ENCODE measurements at places on chromosomes 3 and 15.

GRCh38 chr15:71440489-71441110 is 325.3 kb downstream of the THSD4 start:
- no peak for DNase-seq

GRCh38 chr3:124700880-124701684 is 29.2 kb upstream of the UMPS start:
- no peak for DNase-seq

DNA sequence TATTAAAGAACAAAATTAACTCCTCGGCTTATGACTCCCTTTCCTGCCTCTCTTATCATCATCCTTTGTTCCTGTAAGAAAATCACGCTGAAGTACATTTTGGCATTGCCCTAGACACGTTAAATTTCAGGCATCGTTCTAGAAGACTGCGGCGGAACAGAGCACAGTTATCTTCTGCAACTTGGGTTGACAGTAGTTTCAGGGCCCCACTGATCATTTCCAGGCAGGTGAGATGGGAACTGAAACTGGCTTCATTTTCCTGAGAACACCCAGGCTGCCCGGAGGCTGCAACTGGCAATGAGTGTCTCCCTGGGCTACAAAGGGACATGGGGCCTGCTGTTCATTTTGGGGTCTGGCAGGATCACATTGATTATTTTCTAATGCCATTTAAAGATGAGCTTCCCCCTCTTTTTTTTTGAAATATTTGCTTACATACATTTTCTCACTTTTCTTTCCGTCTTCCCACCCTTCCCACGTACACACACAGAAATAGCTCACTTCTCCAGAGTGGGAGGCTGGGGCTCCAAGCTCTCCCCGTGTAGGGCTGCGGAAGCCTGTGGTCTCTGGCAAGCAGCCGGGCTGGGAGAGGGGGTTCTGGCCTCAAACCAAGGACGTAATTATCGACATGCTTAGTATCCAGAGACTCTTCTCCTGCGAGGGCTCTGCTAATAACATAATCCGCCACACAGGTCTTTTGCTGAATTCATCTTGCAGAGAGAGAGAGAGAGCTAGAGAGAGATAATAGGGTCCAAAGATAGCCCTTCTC is 267.4 kb downstream of the ABHD5 start:
- DNase-seq, result no peak

DNA sequence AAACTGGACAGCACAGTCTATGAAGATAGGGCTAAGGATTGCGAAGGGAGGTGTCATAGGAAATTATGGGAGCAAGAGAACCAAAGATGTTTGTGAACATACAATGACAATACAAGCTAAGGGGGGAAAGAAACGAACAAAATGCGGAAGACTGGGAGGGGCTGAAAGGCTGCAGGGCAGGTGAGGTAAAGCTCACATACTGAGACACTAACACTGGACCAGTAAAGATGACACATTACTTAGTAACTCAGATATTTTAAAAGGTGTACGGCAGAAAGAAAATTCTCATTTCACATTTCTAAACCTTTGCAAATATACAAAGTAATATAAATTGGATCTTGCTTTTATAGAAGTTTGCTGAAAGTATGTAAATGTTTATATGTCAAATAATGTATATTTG is 10.1 kb downstream of the CLDND1 start:
- no peak for DNase-seq

GRCh38 chr3:115930168-115930567 is 306.9 kb downstream of the GAP43 start:
- DNase-seq, result no peak

GRCh38 chr15:61974759-61975158 is 85.5 kb downstream of the VPS13C start:
- DNase-seq, result no peak

GRCh38 chr3:14605067-14605466 is 46.5 kb upstream of the CCDC174 start:
- DNase-seq, result no peak

DNA sequence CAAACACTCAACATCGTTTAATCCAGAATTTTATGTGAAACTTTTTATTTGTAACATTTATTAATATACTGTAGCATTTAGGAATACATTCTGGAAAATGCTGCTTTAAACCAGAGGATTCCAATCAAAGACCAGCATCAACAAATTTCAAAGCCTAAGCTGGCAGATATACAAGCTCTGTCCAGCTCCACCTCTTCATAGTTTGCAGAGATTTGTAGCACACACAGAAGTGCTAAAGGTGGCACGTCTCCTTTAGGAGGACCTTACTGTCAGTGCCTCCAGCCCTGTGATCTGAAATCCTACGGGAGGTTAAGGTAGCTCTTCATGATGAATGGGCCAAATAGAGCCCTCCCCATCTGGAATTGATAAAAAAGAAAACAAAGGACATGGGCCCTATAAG is 329.7 kb upstream of the NECTIN3 start:
- no peak for DNase-seq

- no peak for DNase-seq
Measured at GRCh38 chr3:155553780-155554179, 191.1 kb downstream of the PLCH1 start.

- no peak for DNase-seq
Measured at GRCh38 chr3:9768141-9768775, 1.5 kb downstream of the CAMK1 start.

GRCh38 chr3:165883863-165884478 is 46.7 kb upstream of the BCHE start:
- DNase-seq, result no peak

DNA sequence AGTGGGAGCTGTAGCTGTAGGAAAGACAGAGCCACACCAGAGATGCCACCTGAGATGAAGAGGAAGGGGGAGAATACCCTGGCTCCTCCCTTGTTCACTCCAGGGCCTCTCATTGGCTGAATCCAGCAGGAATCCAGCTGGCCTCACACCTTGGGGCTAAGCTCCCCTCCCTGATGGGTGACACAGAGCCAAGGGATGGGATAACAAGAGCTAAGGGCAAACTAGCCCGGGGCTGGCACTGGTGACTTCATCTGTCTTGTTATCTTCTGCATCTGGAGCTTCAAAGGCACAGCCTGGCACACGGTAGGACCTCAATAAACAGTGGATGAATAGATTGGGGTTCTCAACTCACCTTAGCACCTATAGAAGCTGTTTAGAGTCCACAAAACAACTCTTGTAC is 13.8 kb upstream of the GATA2 start:
- DNase-seq, result no peak

GRCh38 chr3:169754711-169755110 is 10.1 kb downstream of the TERC start:
- DNase-seq, result no peak

DNA sequence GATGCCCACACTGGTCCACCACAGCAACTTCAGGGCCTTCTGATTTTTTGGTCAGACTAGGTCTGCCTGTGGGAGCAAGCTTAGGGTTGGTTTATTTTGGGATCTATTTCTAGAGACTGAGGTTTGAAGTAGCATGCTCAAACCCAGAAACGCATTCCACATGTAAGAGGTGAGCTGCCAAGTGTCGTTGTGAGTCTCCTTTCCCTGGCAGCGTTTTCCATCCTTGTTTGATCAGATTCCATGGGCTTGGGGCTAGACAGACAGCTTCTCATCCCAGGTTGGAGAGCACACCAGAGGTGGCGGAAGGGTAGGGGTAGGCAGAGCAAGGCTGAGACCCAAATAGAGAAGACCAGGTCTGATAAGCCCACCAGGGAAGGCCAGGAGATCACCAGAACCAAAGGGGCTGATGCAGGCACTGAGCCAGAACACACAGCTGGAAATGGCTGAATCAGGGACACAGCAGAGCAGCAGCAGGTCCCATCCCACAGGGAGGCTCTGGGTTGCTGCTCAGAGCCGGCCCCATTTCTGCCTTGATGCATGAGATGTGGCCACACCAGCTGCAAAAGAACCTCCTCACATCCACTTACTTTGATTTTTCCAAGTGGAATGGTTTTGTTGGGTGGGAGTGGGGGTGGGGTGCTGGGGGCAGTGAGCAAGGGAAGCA is 186.8 kb downstream of the THSD4 start:
- DNase-seq, result no peak

- DNase-seq, result no peak
Measured at GRCh38 chr15:61266921-61267320, 37.8 kb upstream of the RORA start.

DNA sequence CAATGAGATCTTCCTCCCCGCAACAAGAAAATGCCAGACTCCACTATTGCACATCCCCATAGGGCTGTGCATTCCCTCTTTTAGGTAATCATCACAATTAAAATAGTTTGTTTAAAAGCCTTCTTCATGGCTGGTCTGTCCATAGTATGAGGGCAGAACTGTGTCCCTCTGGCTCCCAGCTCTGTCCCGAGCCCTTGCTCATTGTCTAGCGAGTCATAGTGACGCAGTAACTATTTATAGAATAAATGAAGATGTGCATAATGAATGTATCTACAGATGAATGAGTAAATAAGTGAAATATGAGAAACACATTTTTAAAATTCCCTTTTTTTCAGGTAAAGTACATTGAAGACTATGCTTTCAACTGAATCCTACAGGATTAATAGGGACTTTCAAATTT is 128.4 kb upstream of the TMC3 start:
- no peak for DNase-seq

DNA sequence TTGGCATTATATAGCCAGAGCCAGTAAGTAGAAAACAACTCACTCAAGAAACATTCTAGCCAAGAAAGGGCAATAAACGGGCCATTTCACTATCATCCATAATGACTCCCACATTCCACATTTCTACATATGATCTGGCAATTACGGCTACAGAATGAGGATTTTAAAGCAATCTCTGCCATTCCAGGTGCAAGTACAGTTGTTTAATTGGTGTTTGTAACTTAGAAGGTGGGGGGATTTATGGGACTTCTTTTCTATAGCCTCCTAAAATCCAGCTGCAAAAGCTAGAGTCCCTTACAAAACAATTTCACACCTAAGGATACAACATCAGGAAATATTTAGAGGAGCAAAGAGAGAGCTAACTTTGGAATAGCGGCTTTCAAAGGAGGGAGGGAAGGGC is 295.4 kb upstream of the RORA start:
- DNase-seq, result no peak

DNA sequence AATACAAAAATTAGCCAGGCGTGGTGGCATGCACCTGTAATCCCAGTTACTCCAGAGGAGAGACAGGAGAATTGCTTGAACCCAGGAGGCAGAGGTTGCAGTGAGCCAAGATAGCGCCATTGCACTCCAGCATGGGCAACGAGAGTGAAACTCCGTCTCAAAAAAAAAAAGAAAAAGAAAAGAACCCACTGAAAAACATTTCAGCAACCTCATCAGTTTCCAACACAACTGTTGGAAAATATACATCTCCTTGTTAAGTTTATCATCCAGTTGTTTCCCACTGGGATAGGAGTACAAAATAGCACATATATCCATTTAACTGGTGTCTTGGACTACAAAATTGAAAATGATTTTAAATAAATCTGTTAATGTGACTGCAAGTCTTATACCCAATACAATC is 2.2 kb downstream of the RPN1 start:
- no peak for DNase-seq

- no peak for DNase-seq
Measured at GRCh38 chr15:58734859-58735258, 14.6 kb downstream of the ADAM10 start.

- no peak for DNase-seq
Measured at GRCh38 chr15:92163641-92164040, 230.0 kb upstream of the ST8SIA2 start.

DNA sequence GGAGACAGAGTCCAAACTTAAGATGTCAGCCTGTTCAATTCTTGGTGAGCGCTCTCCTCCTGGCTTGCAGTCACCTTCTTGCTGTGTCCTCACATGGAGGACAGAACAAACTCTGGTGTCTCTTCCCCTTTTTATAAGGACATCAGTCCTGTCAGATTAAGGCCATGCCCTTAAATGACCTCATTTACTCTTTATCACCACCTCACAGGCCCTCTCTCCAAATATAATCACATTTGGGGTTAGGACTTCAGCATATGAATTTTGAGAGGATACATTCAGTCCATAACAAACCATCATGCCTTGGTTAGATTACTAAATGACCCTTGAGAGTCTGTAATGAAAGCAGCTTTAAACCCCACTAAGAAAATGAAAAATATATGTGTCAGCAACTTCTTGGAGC is 175.2 kb downstream of the TAFA4 start:
- no peak for DNase-seq

DNA sequence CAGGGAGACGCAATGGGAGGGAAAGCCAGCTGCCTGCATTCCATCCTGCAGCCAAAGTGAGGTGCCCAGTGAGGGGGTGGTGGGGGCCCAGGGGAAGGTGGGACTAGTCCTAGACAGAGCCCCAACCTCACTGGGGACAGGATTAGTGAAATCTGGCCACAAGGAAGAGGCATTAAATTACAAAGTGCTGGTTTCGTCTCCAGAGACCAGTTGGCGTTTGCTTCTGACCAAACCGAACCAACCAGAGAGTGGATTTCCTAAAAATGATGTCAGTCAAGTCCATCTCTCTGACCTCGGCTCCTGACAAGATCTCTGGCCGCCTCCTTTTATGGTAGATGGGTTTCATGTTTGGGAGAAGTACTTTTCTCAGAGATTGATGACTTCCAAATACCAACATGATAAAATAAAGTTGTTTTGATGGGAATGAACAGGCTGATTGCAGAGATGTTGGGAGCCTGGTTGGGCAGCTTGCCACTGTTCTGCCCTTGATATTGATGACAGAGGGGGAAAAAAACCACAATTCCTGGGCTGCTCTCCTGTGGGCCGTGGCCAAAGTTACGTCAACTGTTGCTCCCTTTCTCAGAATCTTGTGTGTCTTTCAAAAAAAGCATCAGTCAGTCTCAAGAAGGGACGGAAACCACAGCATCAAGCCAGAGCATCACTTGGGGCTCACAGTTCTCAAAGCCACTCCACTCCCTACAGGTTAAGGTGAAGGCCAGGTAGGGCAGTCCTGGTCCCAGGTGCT is 24.6 kb downstream of the ITGA11 start:
- DNase-seq, result no peak

DNA sequence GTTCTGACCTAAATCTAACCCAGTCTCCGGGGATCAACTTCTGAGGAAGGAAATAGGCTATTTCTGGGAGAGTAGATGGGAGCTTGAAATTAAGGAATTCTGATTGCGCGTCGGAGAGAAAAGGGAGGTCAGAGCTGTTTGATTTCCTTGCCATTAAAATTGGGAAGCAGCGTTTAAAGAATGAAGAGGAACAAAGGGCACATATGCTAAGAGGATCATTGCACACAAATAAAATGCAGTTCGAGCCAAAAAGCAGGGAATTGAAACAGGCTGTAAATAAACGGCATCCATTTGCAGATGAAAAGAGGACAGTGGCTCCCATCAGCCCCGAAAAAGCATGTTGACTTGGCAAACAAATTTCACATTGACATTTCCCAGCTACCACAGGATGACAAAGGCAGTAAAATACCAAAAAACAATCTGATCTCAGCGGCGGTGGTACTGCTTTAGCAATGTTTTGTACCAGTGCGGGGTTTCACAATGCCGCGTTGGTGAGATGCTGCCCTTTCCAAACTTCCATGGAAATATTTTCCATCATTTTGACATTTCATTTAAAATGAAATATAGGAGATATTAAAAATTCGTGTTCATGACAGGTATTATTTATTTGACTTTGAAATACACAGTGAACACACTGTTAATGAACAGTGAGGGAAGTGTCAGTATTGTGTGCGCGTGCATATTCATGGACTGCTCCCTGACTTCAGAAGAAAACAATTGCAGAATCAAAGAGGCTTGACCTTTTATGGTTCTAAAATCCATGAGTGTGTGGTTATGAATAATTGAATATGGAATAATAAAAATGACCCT is 108.8 kb downstream of the SQOR start:
- DNase-seq, result no peak

- no peak for DNase-seq
Measured at GRCh38 chr15:90046911-90047392, 45.8 kb downstream of the ZNF710 start.
